Mesangial cell (primary cell): ENCODE measurements at places on chromosomes 1 and 21. TPM values are rescaled to one million over a fixed set of nuclear protein-coding genes. Genes with fewer than 3 reads are reported as not detected.

Gene SLC35E2B
- total RNA-seq = 11.7 and 46.5 TPM in 2 replicates

Gene RNU1-1
- total RNA-seq = under 0.01 TPM in 2 replicates

Gene ELAVL4
- total RNA-seq = not detected in 2 replicates

Gene AADACL4
- total RNA-seq = 0.13 TPM in 1 of 2 replicates, not detected in the other

Gene DIRAS3
- total RNA-seq = 17.6 and 29.0 TPM in 2 replicates

Gene PLEKHN1
- 4.8 and 5.5 TPM in 2 replicates for total RNA-seq

Gene HRNR
- not detected in 2 replicates for total RNA-seq

Gene LENEP
- 0.89 TPM in 1 of 2 replicates, not detected in the other for total RNA-seq

Gene ZSCAN20
- total RNA-seq = 2.4 and 3.9 TPM in 2 replicates

Gene IL10
- total RNA-seq = 0.63 TPM in 1 of 2 replicates, not detected in the other

Gene CD84
- total RNA-seq = not detected in 2 replicates

Gene HPCA
- total RNA-seq = 1.1 TPM in 1 of 2 replicates, not detected in the other

Gene TCEA3
- total RNA-seq = 2.6 and 4.8 TPM in 2 replicates

Gene GREM2
- total RNA-seq = under 0.01 and 0.13 TPM in 2 replicates

Gene ASAP3
- total RNA-seq = 6.8 and 14.5 TPM in 2 replicates

Gene ARTN
- total RNA-seq = 0.38 TPM in 1 of 2 replicates, not detected in the other

Gene KIF17
- 0.81 and 4.3 TPM in 2 replicates for total RNA-seq

Gene RIPPLY3
- total RNA-seq = 0.16 and 0.51 TPM in 2 replicates

Gene PAQR6
- 0.49 and 1.0 TPM in 2 replicates for total RNA-seq

Gene NMNAT2
- under 0.01 and 0.13 TPM in 2 replicates for total RNA-seq

Gene DLGAP3
- 0.13 and 0.16 TPM in 2 replicates for total RNA-seq

Gene SOX13
- 3.6 and 6.3 TPM in 2 replicates for total RNA-seq

Gene PARK7
- 109 and 152 TPM in 2 replicates for total RNA-seq

Gene MTF1
- total RNA-seq = 2.0 and 2.8 TPM in 2 replicates

Gene CNKSR1
- 1.5 and 3.4 TPM in 2 replicates for total RNA-seq

Gene PRAMEF15
- total RNA-seq = not detected in 2 replicates

Gene TMEM183A
- total RNA-seq = 54.4 and 60.8 TPM in 2 replicates

Gene TNFRSF8
- total RNA-seq = 0.13 and 0.16 TPM in 2 replicates

Gene TBX15
- 0.13 TPM in 1 of 2 replicates, not detected in the other for total RNA-seq

Gene SH2D2A
- total RNA-seq = 2.3 and 2.7 TPM in 2 replicates

Gene SLC1A7
- total RNA-seq = not detected in 2 replicates
